ENCODE measurements at places on chromosomes 7 and 10.

- no peak for DNase-seq
Measured at GRCh38 chr7:6502886-6503285, 48.4 kb downstream of the GRID2IP start.

DNA sequence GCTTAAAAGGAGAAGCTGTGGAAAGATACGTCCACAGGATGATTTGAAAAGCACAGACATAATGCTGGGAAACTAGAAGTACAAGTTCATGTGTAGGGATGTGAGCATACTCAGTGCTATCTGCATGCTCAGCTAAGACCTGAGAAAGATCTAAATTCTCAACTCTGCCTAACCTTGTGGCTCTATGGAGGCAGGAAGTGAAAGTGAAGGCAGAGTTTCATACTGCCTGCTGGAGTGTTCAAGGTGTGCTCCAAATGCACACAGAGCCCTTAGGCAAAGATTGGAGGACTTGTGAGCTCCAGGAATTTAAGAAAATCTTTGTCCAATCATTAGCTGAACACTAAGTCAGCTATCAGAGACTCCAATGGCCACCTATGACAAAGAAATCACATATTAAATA is 190.9 kb downstream of the RNLS start:
- no peak for DNase-seq

DNA sequence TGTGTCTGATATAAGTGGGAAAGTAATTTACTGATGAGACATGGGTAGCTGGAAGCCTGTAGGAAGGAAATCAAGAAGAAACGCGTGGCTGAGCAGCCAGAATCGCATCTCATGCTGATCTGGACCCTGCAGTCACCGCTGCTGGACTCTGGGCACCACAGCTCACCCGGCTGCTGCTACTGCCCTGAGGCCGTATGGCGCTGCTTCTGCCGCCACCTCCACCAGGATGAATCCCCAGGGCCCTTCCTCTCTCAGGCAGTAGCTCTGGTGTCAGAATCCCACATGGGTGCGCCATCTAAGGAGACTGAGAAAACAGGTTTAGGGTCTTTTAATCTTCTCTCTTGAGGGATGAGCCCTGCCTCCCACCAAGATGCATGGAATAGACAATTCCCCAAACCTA is 70.3 kb upstream of the AGK start:
- DNase-seq = no peak

GRCh38 chr7:24733414-24734060 is 23.7 kb downstream of the GSDME start:
- DNase-seq = no peak

DNA sequence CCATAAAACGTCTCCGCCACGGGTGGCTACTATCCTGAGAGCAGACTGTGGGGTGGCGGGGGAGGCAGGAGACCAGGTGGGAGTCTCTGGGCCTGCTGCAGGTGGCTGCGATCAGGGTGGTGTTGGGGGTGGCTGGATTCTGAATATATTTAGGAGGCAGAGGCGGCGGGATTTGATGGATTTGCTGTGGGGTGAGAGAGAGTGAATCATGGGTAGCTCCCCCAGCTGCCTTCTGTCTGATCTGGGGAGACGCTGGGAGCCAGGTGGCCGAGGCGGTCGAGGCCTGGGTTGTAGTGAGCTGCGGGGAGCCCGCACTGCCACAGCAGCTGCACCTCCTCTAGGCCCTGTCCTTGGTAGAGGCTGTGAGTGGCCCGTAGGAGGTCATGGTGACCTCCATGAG is 48.2 kb upstream of the PFKFB3 start:
- DNase-seq = no peak

Data from GM04503 (cell line).